ENCODE measurements at places on chromosomes 6 and 20. TPM values are rescaled to one million over a fixed set of nuclear protein-coding genes. Genes with fewer than 3 reads are reported as not detected.

C6orf58 gene
- polyA plus RNA-seq = not detected

TRIM15 gene
- polyA plus RNA-seq = not detected

BMP6 gene
- polyA plus RNA-seq = 7.1 TPM

IMPG1 gene
- polyA plus RNA-seq = 0.08 TPM

GUCA1A gene
- polyA plus RNA-seq = 0.20 TPM

PRSS35 gene
- 0.71 TPM for polyA plus RNA-seq

KCNK17 gene
- polyA plus RNA-seq = 23.6 TPM

STK38 gene
- polyA plus RNA-seq = 39.2 TPM

All from brain (organoid and tissue), 16 donors.